Right cardiac atrium (tissue), 5 donors: ENCODE measurements at places on chromosomes 16 and 17. TPM values are rescaled to one million over a fixed set of nuclear protein-coding genes. Genes with fewer than 3 reads are reported as not detected.

DNA sequence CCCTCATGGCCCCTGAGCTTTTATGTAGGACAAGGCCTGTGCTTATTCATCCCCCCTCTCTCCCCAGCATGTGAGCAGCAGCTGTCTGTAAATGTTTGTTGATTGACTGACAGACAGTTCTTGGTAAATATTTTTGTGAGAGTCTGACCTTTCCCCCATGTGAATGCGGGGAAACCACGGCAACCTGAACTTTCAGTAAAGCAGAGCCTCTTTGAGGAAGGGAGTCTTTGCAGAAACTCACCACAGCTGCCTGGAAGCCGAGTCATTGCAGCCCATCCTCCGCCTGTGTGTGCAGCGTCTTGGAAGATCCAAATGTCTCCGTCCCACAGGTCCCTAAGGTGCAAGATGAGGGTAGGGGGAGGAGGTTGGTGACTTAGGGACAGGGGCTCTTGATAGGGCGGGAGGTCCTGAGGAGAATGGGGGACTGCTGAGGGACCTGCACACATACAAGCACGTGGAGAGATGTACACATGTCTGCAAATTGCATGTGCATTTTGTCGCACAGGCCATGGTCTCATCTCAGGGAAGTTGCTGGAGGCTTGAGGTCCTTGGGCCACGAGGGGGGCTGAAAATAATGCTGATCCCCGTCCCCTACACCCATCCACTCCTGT lies 23.0 kb upstream of the IL21R start:
- DNase-seq = no peak

- peak; percentile 83 for DNase-seq
Observed at GRCh38 chr17:80833952-80834892, 157.4 kb upstream of the CHMP6 start.

HOXB8 gene
- polyA plus RNA-seq = not detected

GRCh38 chr17:79272666-79273219 lies 198.1 kb downstream of the ENGASE start:
- no peak for DNase-seq

GRCh38 chr16:71672125-71672524 lies 46.1 kb downstream of the MARVELD3 start:
- no peak for DNase-seq

RRAD gene
- 375 TPM for polyA plus RNA-seq

DNA sequence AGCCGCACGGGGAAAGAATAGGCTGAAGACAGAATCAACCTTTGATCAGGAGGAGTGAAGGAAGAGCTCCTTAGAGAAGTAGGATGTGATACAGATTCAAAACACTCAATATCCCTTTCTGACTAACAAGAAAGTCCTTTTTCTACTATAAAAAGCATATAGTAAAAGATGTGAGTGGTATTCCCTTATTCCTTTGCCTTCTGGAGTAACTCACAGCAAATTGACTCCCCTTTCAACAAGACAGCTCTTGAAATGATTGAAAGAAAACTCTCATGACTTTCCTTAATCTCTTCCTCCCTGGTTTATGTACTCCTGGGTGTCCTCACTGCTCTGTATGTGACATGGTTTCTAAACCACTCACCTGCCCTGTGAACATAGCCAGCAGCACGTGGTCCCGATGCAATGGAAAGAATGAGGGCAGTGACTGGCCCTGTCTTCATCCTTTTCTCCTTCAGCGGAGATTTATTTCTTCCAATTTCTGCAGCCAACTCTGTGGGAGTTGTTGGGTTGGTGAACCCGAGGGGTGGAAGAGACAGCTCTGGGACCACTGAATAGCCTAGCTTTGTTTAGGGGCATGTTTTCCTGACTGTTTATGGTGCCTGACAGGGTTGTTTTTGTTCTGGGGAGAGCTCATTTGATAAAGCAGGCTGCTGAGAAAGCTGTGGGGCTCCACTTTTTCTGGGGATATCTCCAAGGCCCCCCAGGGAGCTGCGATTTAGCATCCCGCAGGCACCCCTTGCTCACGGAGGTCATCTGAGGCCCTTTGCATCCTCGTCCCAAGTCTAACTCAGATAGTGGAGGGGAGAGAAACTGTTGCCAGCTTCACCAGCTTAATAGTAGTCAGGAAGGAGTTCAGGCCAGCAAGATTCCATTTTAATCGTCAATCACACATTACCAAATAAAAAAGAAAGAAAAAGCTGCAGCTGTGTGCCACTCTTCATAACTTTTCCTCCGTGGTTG lies 46.7 kb downstream of the MAP2K6 start:
- no peak for DNase-seq

- peak; percentile 86 for DNase-seq
Observed at GRCh38 chr17:76726776-76727718, at the start of gene METTL23. Gene METTL23 (plus strand): TSS chr17:76726839. CDS start chr17:76729711, 2,872 bp downstream.

DNA sequence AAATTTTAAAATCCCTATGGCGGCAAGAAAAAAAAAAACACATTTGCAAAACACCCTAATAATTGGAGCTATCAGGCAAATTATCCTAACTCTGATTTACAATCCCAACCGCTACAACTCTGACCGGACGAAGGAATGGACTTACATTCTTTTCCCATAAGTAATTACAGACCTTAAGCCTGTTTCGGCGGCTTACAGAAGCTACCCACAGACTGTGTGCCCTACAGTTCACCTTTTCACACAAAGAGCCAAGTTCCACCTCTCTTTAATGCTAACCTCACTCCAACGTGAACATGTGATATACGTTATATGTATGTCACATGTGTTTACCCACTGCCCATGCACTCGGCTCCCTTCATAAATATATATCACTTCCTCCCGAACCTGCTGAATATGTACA lies 8.7 kb upstream of the MEAK7 start:
- DNase-seq = no peak

ACD gene
- polyA plus RNA-seq = 9.9 TPM

DLX3 gene
- polyA plus RNA-seq = 0.16 TPM

DNA sequence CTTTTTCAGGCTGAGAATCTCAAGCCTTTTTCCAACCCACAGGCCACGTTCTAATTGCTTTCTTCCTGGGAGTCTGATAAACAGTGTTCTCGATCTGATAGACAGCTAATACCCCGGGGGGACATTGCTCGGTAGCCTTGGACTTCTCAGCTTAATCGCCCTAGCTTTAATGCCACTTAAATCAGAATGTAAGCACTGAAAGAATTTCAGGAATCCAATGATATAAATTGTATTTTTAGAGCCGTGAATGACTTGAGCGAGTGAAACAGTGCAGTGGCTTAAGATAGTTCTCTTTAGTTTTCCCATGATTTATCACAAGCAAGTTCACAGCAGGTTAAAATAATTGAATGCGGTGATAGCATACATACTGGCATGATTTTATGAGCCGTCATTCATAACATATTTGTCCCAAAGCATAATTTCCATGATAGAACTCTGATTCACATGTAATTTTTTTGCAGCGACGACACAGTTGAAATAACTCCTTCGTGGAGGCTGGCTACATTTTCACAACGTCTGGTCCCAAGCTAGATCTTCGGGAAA lies 116.1 kb upstream of the MYOCD start:
- DNase-seq = no peak

SLC38A8 gene
- polyA plus RNA-seq = not detected

DNA sequence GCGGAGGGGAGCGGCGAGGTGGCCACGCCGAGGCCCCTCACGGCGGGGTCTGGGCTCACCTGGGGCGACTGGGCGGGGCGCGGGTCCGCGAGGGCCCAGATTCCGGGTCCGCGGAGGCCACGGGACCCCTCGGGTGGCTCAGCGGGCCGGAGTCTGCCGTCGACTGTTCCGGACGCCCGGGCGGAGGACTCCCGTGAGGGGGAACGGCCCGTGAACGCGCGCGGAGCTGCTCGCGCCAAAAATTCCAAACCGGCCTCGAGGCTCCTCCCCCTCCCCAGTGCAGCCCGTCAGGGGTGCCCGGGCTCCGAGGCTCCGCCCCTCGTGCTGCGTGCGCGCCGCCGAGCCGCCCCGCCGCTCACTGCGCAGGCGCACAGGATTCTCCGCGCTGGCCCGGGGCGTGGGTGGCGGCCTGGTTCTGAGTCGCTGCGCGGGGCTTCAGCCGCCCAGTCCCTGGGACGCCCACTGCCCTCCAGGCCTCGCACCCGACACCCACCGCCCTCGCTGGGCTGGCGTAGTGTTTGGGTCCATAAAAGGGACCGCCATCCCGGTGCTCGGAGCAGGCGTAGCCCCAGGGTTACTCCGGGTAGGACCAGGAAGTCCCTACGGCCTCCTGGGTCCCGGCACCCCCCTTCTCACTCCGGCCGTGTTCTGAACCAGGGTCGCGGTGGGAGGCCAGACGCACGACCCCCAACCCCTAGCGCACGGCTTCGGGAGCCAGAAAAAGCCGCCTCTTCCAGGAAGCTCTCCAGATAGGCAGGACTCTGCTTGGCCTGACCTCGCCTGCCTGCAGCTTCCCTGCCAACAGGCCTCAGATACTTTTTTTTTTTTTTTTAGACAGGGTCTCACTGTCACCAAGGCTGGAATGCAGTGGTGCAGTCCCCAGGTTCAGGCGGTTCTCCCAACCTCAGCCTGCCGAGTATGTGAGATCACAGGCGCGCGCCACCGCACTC lies at the start of gene PKMYT1:
Gene PKMYT1, minus strand, starts transcription at position 220 of the 950 bp plus-strand sequence. CDS start 789 bp downstream, outside the sequence.
- peak; percentile 97 for DNase-seq

DNA sequence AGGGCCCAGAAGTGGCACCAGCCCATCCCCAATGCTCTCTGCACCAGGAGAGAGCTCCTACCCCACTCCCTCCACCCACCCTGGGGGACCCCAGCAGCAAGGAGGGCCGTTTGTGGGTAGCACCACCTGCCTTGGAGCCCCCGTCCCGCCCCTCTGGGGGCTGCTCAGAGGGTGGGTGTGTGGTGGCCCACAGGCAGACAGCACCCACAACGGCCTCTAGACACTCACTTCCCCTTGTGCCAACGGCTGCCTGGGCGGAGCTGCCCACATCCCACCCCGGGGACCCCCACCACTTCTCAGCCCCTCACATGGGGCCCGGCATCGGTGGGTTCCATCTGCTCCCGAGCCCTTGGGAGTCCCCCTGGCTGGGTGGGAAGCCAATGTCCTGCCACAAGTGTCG lies 33.3 kb downstream of the BAHCC1 start:
- no peak for DNase-seq

DNA sequence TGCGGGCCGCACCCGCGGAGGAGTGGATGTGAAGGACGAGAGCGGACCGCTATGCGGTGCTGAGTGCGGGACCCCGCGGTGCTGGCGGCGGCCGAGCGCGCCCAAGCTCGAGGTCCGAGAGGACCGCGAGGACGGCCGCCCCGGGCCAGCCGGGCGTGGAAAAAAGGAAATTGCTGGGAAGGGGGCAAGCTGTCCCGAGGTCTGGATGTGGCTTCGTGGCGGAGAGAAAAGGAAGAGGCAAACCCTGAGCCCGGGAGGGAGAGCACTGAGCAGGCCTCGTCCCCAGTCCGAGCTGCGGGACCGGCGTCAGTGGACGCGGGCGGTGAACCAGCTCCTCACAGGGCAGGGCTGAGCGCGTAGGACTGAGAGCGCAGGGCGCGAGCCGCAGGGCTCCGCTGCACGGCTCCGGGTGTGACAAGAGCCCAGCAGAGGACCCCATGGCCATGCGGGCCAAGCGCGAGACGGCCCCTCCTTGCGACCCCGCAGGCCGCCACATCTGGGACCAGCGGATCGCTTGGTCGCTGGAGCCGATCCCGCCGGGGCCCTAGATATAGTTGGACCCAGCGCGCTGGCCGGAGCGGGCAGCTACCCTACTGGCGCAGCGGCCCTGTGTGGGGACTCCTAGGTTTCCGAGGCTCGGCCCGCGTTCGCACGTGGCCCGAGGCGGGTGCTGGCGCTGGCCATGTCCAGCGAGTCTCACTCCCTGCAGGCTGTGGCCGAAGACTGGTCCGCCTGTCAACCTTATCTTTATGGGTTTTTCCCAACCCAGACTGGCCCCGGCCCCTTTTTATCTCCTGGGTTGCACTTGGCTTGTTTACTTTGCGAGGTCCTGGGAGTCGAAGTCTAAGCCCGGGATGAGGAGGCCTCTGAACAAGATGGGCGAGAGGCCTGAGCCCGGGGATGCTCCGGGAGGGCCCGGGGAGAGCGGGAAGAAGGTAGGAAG lies 2.4 kb downstream of the TBX4 start:
- DNase-seq = no peak

- peak; percentile 60 for DNase-seq
Observed at GRCh38 chr17:65551267-65552040, 10.0 kb downstream of the AXIN2 start.

DNA sequence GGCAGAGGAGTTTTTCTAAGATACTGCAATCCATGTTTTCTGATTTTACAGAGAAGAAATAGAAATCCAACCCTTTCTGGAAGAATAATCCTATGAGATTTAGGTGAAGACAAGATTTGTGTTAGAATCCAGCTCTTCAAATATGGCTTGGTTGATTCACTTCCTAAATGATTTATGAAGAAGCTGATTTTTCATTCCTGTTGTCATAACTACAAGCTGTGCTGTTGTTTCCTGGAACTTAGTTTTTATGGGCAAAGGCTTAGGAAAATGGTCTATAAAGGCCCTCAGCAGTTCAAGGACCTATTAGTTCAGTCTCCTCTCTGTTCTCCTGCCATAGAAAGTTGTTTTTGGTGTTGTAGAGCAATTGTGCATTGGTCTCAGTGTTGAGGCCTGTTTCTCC lies 174.2 kb upstream of the FAM20A start:
- DNase-seq = no peak

GRCh38 chr17:17104494-17104893 lies 62.2 kb downstream of the MPRIP start:
- DNase-seq = no peak

OR1F1 gene
- polyA plus RNA-seq = not detected

GRCh38 chr17:42153919-42154742 lies 658 bp downstream of the RAB5C start:
- DNase-seq = peak; percentile 38

DNA sequence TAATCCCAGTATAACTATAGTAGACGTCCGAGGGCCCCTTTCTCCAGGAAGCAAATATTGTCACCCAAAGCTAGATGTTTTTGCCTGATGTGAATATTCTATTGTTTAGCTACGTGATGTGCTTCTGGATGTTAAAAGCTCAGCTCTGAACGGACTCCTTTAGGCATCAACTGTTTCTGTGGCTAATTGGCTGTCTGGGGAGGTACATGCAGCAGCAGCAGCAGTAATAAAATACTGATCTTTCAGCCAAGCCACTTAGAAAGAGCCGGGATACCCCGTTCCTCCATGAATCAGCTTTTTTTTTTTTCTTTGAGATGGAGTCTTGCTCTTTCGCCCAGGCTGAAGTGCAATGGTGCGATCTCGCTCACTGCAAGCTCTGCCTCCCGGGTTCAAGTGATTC lies 43.0 kb downstream of the TRARG1 start:
- no peak for DNase-seq

PIK3R6 gene
- polyA plus RNA-seq = 0.86 TPM

DNA sequence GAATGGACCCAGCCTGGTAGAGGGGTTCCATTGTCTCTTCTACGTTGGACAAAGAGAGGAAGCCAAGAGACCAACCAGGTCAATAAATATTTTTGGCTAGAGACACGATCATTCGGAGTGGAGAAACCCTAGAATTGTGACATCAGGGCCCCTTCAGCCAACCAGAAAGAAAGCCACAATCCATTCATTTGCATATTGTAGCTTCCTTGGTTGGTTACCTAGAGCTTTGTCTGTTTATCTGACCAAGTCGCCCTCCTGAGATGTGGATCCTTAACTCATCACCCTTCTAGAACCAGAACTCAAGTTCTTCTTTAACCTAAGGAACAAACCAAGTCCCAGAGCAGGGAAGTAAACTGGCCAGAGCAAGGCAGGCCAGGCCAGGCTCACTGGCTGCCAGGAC lies at the start of gene CCDC182:
Gene CCDC182, minus strand, starts transcription at position 58 of the 400 bp plus-strand sequence. Its CDS starts 27 bp downstream, at position 31.
- DNase-seq = no peak
